Activated T-cell treated with anti-CD3 and anti-CD28 coated beads, Interleukin-2, amount 50 U/mL, for 24 hours (primary cell): ENCODE measurements at places on chromosomes 5 and 9.
A peak's percentile ranks its signal among the peaks of the same experiment; 100 is the strongest.

DNA sequence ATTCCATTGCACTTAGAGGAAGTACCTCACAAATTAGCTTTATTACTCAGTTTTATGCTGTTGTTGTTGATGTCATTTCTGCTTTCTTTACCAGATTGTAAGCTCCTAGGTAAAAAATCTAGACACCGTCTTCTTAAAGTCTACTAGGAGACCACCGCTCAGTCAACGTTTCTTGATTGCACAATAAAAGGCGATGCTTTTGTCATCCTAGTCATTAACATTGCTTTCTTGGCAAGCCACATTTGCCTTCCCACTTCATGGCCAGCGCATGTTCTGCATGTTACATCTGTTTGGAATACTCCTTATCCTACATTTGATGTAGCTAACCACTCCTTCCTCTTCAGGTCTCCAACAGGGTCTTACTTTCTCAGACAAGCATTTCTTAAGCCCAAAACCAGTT is 464.0 kb upstream of the TUSC1 start:
- no peak for DNase-seq

GRCh38 chr5:17255471-17256021 is 38.1 kb downstream of the BASP1 start:
- no peak for DNase-seq

DNA sequence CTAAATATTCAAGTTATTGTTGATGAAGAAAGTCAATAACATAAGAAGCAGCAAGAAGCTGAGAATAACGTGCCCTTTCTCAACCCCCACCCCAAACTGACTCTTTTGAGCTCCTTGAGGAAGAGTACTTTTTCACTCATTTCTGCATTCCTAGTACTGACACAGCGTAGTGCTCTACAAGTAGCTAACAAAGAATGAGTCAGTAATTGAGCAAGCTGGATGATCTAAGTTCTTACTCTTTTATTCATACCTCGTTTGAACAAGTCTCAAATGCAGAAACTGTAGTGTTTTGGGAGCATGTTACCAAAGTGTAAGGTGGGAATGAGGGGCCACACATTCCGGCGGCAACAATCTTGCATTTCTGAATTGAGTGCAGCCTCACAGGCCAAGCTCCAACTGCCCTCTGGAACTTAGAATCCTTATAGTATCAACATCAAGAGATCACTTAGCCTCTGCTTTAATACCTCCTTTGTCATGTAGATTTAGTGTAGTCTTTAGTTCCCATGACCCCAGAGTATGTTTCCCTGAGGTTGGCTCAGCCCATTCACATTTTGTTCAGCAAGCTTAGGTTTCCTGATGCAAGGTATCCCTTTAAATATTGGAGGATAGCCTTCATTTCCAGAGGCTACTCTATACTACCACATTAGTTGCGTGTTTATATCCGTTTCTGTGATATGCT is 152.0 kb downstream of the PRR16 start:
- no peak for DNase-seq

- peak; percentile 90 for DNase-seq
Observed at GRCh38 chr5:74684900-74685851, at the start of gene HEXB. Gene HEXB, plus strand, starts transcription at chr5:74685233. Its CDS starts 28 bp downstream, at chr5:74685261.

DNA sequence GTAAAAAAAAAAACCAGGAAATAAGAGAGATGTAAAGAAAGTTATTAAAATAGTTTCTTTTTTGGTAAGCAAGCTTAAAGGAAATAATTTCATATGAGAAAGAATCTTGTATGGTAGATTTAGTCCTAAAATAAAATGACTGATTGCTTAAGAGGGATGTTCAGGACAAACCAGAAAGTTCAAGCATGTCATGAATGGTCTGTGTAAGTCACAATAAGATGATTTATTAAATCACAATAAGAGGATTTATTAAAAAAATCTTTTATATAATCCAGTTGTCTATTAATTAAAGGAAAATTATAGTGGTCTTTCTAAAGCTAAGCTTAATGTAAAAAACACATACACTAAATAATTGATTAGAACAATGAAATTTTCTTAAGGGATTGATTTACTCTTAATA is 91.8 kb upstream of the OR13F1 start:
- DNase-seq, result no peak

DNA sequence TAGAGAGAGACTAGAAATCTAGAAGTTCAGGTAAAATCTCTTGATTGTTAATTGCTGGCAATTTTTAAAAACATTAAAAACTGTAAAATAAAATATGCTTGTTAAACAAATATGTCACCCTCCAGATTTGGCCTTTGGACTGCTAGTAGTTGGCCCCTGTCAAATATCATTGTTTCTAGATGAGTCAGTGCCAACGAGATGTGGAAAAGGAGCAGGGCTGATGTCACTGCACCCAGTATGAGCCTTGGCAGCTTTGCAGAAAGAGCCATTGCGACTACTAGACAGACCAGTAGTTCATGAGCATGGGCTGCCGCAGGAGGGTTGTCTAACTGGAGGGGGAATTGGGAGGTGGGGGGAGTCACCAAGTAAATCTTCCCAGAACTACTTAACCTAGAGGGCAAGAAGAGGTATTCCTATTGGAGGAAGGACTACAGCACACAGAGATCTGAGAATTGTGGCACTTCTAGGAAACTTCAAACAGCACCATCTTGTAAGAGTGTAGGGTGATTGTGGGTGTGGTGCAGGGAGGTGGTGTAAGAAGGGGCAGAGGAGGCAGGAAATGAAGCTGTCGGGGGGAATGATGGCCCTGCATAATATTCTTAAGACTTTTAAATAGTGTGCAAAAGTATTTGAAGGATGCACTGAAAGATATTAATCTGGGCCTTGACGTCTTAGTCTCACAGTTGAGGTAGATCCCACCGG is 7.1 kb upstream of the DOCK2 start:
- no peak for DNase-seq

DNA sequence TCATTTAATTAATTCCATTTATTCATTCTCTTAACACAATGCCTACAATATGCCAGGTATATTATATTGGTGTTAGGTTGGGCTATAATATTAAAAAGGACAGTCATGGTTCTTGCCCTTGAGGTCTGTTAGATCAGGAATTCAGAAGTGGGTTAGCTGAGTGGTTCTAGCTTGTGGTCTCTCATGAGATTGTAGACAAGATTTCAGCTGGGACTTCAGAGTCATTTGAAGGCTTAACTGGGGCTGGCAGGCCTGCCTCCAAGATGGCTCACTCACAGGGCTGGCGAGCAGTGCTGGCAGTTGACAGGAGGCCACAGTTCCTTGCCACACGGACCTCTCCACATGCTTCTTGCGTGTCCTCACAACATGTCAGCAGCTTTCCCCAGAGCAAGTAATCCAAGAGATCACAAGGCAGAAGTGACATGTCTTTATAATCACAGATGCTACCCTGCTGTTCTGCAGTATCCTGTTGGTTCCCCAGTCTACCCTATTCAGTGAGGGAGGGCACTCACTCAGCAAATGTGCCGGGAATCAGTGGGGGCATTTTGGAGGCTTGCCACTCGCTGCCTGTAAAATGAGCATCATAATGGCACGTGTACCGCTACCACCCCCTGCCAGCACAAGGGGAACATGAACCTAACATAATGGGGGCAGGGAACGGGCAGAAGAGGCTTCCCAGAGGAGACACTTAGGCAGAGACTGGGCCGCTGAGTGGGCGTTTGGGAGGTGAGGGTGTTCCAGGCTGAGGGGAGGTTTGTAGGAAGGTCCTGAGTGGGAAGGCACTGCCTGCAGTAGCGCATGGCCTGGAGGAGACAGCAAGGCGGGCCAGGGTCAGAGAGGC is 70.0 kb downstream of the EXOSC2 start:
- no peak for DNase-seq

DNA sequence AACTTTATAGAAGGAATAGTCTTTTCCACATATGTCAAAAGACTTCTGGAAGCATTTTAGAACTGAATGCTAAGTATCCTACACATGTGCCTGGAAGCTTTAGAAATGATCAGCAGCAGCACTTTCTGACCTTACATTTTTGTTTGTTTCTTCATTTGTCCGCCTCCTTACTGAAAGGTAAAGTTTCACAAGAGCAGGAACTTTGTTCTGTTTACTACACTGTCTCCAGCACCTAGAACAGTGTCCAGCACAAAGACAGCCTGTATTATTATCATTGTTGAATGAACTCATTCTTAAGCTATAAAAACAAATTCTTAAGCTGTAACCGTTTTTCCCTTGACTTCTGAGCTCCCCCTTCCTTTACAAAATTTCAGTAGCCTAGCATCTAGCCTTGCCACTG is 14.8 kb downstream of the PIP5K1B start:
- DNase-seq, result no peak

DNA sequence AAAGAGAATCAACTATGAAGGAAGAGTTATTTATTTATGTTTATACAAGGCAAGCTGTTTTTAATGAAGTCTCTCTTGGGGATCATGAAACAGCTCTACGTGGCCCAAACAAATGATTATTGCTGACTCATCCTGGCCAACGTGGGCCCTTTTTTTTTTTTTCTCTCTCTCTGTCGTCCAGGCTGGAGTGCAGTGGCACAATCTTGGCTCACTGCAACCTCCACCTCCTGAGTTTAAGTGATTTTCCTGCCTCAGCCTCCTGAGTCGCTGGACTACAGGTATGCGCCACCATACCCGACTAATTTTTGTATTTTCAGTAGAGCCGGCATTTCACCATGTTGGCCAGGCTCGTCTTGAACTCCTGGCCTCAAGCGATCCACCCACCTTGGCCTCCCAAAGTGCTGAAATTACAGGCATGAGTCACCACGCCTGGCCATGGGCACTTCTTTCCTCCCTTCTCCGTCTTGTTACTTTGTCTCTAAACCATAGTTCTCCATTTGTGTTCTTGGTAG is 98.3 kb downstream of the BASP1 start:
- DNase-seq, result no peak

GRCh38 chr5:116813906-116814305 is 239.3 kb upstream of the SEMA6A start:
- DNase-seq, result no peak

- DNase-seq, result no peak
Observed at GRCh38 chr9:29449306-29449705, 1876.0 kb upstream of the C9orf72 start.

DNA sequence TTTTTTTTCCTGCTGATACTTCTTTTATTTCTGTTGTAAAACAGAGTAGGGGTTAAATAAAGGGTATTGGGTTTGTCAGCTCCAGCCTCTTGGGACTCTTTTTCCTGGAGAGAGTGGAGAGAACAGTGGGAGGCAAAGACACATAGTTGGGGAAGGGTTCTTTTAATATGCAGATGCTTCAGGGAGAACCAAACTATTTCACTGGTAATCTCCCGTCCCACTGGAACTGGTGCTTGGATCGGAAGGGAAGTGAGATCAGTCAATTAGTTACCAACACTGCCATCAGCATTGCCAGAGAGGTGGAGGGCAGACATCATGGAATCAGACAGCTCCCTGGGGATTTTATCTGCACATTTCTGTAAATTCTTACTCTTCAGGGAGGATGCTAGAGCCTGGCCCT is 47.6 kb upstream of the ELOVL7 start:
- DNase-seq, result no peak

DNA sequence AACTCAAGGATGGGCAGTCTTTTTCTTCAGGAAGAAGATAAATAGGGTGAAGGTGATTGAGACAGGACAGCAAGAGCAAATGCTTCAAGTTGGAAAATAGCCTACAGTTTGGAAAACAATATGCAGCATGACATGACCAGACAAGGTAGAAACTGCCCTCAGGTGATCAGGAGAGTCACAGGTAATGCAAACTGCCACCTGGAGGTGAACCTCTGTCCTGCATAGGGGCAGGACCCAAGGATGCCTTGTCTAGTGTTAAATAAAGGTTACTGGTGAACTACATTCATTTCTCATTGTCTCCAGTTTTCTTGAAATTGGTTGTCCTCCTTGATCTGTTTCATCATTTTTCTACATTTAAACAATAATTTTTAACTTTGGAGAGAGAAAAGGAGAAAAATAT is 232.1 kb downstream of the SEMA5A start:
- no peak for DNase-seq

GRCh38 chr9:6076851-6077250 is 61.4 kb upstream of the RANBP6 start:
- no peak for DNase-seq

- DNase-seq, result no peak
Observed at GRCh38 chr5:142096382-142096781, 12.2 kb upstream of the NDFIP1 start.

- no peak for DNase-seq
Observed at GRCh38 chr5:93717162-93717561, 24.2 kb downstream of the POU5F2 start.

GRCh38 chr5:158143081-158143480 is 284.1 kb upstream of the CLINT1 start:
- no peak for DNase-seq

- no peak for DNase-seq
Observed at GRCh38 chr5:27733237-27733636, 694.9 kb upstream of the CDH9 start.

DNA sequence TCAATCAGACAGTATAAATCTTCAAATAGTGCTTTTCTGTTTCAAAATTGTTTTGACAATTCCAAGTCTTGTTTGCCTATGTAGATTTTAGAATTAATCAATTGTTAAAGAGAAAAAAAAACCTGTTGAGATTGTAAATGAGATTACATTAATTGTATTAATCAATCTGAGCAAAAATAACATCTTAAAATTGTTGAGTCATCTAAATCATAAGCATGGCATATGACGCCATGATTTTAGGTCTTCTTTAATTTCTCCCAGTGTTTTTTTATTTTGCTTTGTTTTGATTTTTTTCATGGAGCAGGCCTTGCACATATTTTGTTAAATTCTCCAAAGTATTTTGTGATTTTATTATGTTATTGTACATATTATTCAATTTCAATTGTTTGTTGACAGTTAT is 988.0 kb upstream of the SEMA6A start:
- DNase-seq, result no peak

DNA sequence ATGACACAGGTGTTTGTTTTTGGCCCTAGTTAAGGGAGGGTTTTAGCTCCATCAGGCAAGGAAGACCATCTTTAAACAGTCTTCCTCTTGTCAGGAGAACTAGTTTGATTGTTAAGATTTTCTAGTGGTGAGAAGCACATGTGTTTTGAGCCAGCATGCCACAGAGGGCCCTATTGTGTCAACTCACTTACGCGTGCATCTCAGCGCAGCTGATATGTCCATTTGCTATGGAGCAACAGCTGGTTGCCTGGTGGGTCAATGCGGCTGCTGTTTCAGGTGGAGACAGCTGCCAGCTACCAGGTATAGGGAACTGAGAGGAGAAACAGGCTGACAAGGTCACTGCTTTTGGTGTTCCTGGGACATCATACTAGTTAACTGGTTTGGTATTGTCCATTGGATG is 100.5 kb upstream of the PRRC1 start:
- no peak for DNase-seq

DNA sequence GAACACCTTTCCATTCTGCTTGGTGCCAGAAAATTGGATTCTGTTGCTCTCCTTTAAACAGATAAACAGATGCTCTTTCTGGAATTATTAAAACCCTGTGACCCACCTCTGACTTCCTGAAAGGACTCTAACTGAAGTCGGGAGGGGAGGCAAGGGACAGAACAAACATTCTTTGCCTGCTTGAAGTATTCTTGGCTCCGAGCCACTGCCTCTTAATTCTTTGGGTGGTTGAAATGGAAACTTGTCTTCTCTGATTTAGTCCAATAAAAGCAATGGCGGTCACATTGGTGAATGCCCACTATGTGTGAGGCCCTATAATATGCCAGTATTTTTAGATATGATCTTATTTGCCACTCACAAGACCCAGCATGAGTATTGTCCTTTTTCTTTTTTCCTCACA is 236.8 kb downstream of the SLIT3 start:
- no peak for DNase-seq

- DNase-seq, result no peak
Observed at GRCh38 chr9:91935805-91936514, 14.1 kb downstream of the ROR2 start.

- no peak for DNase-seq
Observed at GRCh38 chr5:144276034-144276822, 105.6 kb downstream of the KCTD16 start.

- no peak for DNase-seq
Observed at GRCh38 chr5:178121391-178122276, 8.3 kb downstream of the N4BP3 start.

GRCh38 chr9:23581931-23582330 is 244.1 kb downstream of the ELAVL2 start:
- no peak for DNase-seq
